AG10803 (cell line): ENCODE measurements at places on chromosomes 3 and 15.
A peak's percentile ranks its signal among the peaks of the same experiment; 100 is the strongest.

- no peak for DNase-seq
Observed at GRCh38 chr15:101025896-101026631, 106.9 kb downstream of the LRRK1 start.

DNA sequence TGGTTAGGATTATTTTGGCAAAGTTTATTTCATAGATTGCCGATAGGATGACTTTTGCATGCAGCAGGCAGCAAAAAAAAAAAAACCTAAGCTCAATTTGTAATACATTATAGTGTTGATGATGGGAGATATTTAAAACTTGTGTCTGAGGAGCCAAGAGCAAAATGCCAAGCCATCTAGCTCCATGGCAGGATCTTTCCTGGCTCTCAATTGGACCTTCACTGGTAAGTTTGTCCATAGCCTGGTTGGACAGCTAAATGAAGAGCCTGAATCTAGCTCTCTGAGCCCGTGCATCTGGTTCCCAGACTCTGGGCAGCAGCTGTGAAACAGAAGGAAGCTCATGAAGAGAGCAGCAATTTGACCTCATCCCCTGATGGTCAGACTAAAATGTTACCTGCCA lies 17.5 kb downstream of the STAC start:
- DNase-seq = peak; percentile 99

- DNase-seq = no peak
Observed at GRCh38 chr3:35757991-35758757, 118.8 kb downstream of the ARPP21 start.

- peak; percentile 3 for DNase-seq
Observed at GRCh38 chr15:89972085-89972484, 29.0 kb upstream of the ZNF710 start.

DNA sequence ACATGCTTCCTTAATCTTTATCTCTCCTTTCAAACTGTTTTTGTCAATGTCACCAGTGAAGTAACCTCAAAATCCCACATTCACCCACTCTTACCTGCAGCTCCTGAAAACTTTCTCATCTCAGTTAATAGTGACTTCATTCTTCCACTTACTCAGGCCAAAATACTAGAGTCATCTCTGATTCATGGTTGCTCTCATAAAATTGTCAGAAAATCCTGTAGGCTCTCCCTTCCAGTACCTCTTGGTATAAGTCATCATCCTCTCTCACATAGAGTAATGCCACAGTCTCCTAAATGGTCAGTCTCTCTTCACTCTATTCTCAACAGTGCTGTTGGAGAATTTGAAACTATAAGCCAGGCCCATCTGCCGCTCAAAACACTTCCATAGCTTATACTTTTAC lies 34.9 kb upstream of the POU1F1 start:
- DNase-seq = no peak

DNA sequence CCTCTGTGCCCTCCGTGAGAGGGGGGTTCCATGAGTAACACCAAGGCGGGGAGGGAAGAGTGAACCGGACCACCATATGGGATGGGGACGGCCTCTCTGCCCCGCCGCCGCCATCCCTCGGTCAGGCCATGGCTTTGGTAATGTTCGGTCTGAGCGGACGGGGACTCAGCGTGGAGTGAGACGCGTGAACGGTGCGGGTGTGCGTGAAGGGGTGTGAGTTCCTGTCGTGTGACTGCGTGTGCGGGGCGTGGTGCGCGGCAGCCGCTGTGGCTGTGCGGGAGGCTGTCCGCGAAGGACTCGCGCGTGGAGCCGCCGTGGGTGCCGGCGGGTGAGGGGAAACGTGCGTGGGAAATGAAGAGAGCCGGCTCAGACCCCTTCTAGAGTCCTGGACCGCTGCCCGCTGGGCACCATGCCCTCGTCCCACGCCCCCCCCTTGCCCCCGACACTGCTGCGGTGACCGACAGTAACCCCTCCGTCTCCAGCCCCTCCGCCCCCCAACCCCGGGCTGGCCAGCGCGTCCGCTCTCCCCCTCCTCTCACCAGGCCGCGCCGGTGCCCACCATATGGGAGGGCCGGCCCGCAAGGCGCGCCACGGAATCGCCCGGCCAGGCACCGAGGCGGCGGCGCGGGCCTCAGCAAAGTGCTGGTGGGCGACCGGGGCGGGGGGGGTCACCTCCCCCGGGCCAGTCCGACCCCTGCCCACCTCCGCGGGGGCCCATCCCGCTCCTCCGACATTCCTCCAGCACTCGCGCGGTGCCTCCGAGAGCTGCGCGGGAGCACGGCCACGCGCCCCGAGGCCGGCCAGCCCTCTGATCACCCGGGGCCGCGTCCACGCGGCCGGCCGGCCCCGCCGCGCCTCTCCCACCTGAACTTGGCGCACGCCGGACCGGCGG lies 589 bp downstream of the KLF15 start:
- DNase-seq = no peak

GRCh38 chr15:67132276-67132675 lies 66.9 kb downstream of the SMAD3 start:
- no peak for DNase-seq

GRCh38 chr3:12279591-12280326 lies 9.1 kb upstream of the PPARG start:
- no peak for DNase-seq

DNA sequence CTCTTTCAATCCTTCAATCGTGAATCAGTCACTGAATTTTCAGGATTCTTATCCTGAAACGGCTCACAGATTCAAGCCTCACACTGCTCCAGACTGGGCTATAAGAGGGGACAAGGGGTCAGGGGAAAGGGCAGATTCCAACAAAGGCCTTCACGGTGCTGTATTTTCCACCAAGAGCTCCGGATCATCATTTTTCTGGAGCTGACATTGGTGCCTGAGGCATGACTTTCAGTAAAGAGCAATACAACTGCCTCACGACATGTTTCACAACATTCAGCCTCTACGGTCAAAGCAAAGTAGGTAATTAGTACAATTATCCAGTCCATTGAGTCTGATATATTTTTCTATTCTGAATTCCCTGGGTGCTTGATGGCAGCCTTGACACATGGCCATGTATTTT lies 185.0 kb upstream of the PRICKLE2 start:
- no peak for DNase-seq

DNA sequence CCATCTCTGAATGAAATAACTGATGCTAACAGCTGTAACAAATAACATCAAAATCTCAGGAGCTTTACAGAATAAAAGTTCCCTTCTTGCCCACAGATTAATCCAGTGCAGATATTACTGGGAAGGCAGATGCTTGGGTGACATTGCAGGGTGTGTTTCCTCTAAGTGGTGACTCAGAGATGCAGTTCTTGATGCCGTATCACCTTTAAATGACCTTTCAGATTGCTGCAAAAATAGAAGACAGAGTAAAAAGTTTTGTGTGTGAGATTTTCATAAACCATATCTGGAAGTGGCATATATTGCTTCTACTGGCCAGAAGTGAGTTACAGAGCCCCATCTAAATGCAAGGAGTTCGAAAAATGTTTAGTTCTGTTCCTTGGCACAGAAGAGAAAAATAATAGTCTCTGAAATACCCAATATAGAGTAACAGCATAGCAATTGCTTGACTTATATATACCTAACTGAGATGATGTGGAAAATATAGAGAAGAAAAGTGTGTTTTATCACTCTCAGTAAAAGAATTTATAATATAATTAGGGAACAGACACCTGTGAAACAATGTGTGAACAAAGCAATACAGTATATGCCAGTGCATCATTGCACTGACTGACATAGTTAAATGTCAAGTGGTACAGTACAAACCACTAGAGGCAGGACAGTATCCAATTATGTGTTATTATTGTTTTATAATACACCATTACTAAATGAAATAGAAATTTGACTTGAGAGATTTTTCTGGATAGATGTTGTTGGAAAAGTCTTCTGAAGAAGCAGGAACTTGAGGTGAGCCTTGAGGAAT lies 430.7 kb upstream of the CBLB start:
- peak; percentile 60 for DNase-seq

GRCh38 chr15:39886418-39886817 lies 33.6 kb downstream of the GPR176 start:
- DNase-seq = no peak

DNA sequence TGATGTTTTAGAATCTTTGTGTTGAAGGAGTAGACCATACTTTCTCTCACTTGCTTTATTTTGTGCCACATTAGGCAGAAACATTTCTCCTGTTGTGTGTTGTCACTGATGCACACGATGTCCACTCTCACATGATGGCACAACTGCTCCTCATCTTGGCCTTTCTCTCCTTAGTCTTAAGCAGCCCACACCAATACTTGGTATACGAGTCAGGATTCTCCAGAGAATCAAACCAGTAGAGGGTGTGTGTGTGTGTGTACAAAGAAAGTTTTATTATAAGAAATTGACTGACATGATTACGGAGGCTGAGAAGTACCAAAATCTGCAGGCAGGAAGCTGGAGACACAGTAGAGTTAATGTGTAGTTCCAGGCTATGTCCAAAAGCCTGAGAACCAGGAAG lies 187.1 kb downstream of the ALCAM start:
- peak; percentile 49 for DNase-seq

GRCh38 chr3:195153653-195154052 lies 117.3 kb downstream of the XXYLT1 start:
- no peak for DNase-seq

DNA sequence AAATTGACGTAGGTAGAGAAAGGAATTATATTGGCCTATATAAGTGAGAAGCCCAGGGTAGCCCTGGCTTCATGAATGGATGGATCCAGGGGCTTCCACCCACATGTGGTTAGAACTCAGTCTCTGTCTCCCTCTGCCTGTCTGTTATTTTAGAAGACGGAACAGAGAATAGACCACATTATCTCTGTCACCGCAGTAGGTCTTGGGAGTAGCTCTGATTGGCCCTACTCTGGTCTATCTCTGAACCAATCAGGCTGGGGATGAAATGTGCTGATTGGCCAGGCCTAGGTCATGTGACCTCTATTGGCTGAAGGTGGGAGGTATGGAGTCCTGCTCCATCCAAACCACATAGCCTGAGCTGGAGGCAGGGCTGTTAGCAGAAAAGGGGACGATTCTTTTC lies 143.0 kb upstream of the PRR23C start:
- no peak for DNase-seq

DNA sequence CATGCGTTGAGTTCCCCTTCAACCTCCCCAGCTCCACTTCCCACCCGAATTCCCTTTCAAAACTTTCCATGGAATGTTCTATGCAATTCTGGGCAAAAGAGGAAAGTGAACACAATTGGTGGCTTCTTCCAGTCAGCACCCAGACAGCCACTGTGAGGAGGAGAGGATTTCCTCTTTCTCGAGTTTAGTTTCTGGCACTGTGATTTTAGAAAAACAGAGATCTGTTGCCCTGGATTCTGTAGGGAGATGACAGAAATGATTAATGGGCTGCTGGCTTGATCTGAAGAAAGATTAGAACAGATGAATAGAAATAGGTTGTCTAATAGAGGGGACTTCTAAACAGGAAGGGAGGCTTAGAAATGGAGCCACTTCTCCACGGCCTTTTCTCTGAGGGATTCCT lies 172.0 kb downstream of the MCTP2 start:
- no peak for DNase-seq

DNA sequence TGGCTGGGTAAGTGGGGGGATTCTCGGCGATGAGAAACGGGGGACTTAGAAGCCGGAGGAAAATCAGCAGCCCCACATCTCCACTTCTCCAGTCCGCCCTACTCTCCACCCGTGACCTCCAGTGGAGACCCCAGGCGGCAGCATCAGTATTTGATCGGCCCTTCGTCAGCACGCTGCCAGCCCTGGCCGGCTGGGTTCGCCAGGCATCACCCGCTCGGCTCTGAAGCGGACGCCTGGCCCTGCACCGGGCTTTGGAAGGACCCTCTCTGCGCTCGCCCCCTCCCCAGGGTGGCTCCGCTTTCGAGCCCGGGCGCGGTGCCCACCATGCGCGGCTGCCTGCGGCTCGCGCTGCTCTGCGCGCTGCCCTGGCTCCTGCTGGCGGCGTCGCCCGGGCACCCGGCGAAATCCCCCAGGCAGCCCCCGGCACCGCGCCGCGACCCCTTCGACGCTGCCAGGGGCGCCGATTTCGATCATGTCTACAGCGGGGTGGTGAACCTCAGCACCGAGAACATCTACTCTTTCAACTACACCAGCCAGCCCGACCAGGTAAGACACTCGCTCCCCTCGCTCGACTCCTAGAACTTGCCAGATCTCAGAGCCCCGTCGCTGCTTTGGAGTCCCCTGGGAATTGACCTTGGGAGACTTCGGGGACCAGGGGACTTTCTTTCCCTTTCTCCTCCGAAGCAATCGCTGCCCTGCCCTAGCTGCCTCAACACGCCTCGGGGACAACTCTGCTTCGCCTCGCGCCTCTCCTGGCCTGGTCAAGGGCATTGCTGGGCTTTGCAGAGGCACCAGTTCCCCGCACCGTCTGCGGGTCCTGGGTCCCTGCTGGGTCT lies 561 bp downstream of the SIDT1 start:
- no peak for DNase-seq

DNA sequence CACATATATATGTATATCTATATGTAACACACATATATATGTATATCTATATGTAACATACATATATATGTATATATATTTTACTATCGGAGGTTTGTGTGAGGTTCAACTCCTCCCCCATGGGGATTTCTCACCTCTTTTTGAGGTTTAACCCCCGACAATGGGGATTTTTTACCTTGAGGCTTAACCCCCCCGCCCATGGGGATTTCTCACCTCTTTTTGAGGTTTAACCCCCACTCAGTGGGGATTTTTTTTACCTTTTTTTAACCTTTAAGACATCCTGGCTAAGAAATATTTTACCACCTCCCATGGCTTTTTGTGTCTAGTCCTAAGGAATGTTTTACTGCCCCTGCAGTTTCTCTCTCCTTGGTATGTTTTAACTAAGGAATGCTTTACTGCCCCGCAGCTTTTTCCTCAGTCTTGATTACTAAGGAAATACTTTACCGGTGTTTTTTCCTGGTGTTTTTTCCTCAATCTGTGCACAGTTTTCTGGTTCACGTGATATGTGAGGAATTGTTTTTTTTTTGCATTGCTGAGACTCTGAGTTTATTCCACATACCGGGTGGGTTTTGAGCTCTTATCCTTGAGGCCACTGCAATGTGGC lies 185.2 kb downstream of the KLF13 start:
- no peak for DNase-seq

- DNase-seq = no peak
Observed at GRCh38 chr3:197577366-197578074, 21.8 kb upstream of the BDH1 start.
